ENCODE measurements at places on chromosomes 2 and 18. TPM values are rescaled to one million over a fixed set of nuclear protein-coding genes. Genes with fewer than 3 reads are reported as not detected.

The COL3A1 gene
- 72.7 TPM for total RNA-seq

The DCTN1 gene
- total RNA-seq = 182 TPM

The ARL6IP6 gene
- 5.7 TPM for total RNA-seq

The B4GALT6 gene
- 9.0 TPM for total RNA-seq

The SPDYA gene
- 0.35 TPM for total RNA-seq

The LRRC30 gene
- not detected for total RNA-seq

The TMEM17 gene
- 1.3 TPM for total RNA-seq

The CCDC102B gene
- 3.9 TPM for total RNA-seq

The AMER3 gene
- total RNA-seq = not detected

The KIF3C gene
- total RNA-seq = 3.1 TPM

The CHRNG gene
- not detected for total RNA-seq

The HIBCH gene
- 21.2 TPM for total RNA-seq

The REEP1 gene
- total RNA-seq = 23.6 TPM

The ABCG8 gene
- 0.32 TPM for total RNA-seq

The RTTN gene
- 9.4 TPM for total RNA-seq

The TBR1 gene
- not detected for total RNA-seq

The KCNG2 gene
- not detected for total RNA-seq

The CPO gene
- total RNA-seq = 0.73 TPM

The PAX8 gene
- total RNA-seq = 0.60 TPM

The GMCL1 gene
- 4.3 TPM for total RNA-seq

The ASAP2 gene
- total RNA-seq = 12.9 TPM

The IL1RN gene
- total RNA-seq = 0.89 TPM

The CPS1 gene
- total RNA-seq = 3.0 TPM

The SMAD4 gene
- total RNA-seq = 94.7 TPM

The GALNT5 gene
- total RNA-seq = 0.30 TPM

The SPEG gene
- total RNA-seq = 119 TPM

The ANKRD36C gene
- 5.6 TPM for total RNA-seq

The KRTCAP3 gene
- 0.60 TPM for total RNA-seq

The STPG4 gene
- not detected for total RNA-seq

The CRYGD gene
- total RNA-seq = not detected

The VIT gene
- total RNA-seq = 21.6 TPM

The RIT2 gene
- not detected for total RNA-seq

The CCL20 gene
- not detected for total RNA-seq

The RFTN2 gene
- total RNA-seq = 7.5 TPM

The HOXD12 gene
- not detected for total RNA-seq

The GPBAR1 gene
- total RNA-seq = 2.0 TPM

The ABHD1 gene
- 2.4 TPM for total RNA-seq

The UCN gene
- total RNA-seq = 0.84 TPM

The ABCA12 gene
- total RNA-seq = not detected

The CCDC148 gene
- 0.78 TPM for total RNA-seq

The TNP1 gene
- not detected for total RNA-seq

The PIEZO2 gene
- 0.11 TPM for total RNA-seq

The SETBP1 gene
- 7.1 TPM for total RNA-seq

The CNDP1 gene
- total RNA-seq = not detected

The ELOA2 gene
- total RNA-seq = not detected

The PRKAG3 gene
- not detected for total RNA-seq
